ENCODE measurements at places on chromosomes 6 and 20. TPM values are rescaled to one million over a fixed set of nuclear protein-coding genes. Genes with fewer than 3 reads are reported as not detected.
A peak's percentile ranks its signal among the peaks of the same experiment; 100 is the strongest.

Gene IP6K3
- total RNA-seq, result 1.0 TPM

Gene MAP3K7
- total RNA-seq, result 29.1 TPM

Gene KCNQ2
- total RNA-seq, result 66.5 TPM

Gene OVOL2
- 0.40 TPM for total RNA-seq

GRCh38 chr20:42441864-42442331 lies 747.8 kb downstream of the PTPRT start:
- DNase-seq, result peak; percentile 75

DNA sequence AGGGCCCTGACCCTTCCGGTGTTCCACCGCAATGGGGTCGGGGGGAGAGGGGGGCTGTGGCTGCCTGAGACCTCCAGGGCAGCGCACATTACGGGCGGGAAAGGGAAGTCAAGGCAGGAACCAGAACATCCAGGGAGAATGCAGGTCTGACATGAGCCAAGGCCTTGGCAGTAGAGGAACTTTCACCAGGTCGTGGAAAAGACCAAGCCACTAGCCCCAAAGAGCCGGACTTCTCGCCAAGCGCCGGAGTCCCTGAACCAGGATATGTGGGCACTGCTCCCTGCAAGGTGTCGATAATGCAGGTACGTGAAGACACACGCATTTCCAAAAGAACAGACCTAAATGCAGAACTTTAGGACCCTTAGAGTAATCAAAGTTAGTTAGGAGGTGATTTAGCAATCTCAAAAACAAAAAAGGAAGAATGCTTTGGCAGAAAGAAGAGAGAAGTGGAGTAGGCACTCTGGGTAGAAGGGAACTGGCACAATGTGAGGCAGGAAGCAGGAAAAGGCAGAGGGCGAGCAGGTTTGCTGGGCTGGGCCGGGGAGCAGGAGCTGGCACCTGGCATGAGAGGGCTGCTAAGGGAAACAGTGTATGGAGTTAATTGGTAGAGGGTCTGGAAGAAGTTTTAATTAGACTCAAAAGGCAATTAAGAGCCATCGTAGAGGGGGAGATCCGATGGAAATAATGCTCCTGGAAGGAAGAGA lies 14.3 kb downstream of the POU3F2 start:
- peak; percentile 40 for DNase-seq

DNA sequence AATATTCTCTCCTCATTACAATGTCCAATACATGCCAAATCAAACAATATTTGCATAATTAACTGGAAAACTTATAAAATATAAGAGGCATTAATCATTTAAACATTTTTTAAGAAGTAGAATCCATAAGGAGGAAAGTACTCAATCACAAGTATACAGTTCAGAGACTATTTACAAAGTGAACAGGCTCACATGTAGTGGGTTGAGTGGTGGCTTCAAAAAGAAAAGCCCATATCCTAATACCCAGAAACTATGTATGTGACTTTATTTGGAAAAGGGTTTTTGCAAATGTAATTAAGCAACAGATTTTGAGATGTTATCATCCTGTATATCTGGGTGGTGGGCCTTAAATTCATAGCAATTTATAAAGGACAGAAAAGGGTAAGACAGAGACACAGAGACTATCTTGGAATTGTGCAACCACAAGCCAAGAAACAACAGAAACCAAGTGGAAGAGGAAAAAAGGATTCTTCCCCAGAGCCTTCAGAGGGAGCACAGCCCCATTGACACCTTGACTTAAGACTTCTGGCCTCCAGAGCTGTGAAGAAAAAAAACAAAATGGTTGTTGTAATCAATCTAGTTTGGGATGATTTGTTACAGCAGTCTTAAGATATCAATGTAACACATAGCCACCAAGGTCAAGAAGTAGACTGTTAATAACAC lies 32.7 kb upstream of the CRISP1 start:
- DNase-seq, result no peak

DNA sequence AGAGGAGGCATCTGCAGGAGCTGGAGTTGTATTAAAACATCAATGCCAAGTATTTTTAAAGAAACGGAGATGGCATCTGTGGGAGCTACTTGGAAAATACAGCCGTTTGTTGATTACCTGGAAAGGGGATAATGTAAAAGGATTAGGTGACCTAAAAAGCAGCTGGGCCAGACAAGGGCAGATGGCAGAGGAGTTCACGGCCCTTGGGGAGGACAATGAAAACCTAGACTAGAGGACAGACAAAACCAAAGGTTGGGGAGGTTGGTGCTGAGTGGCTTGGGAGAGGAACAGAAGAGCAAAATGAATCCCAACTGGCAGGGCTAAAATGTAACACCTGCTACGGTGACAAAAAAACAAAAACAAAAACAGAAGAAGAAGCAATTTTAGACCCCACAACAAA lies 260.5 kb upstream of the JARID2 start:
- DNase-seq, result no peak

DNA sequence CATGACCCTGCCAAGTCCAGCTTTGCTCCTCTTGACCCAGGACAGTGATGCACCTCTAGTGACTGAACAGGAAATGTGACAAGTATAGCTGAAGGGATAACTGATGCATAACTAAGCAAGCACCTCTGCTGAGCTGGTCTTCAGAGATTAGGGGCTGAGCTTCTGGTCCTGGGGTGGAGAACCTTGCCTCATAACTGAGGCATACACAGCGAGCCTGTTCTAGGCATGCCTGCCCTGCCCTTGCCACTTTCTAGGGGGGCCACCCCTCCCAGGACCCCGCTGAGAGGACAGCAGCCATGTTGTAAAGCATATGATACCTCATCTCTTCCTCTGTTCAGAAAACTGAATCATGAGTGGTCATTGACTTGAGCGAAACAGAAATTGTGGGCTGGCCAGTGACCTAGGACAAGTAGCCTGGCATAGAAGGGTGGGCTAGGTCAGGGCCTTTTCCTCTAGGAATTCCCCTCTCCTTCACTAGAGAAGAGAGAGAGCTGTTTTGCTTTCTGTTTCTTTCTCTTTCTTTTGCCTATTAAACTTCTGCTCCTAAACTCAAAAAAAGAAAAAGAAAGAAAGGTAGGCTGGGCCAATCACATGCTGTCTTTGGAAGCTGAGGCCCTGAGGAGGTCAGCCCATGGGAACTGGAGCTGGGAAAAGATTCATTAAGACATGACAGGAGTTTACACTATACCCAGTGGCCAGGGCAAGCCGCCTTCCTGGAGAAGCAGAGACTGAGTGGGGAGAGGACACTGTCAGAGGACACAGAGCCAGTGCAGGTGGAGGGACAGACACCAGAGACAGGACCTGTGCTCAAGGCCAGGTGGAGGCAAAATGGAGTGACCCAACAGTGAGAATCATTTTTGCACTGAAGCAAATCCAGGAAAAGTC lies 23.1 kb downstream of the ALDH5A1 start:
- no peak for DNase-seq

- DNase-seq, result peak; percentile 69
Measured at GRCh38 chr6:127879685-127880084, 21.2 kb downstream of the THEMIS start.

GRCh38 chr6:38179794-38180430 lies 360.4 kb downstream of the ZFAND3 start:
- no peak for DNase-seq
